ENCODE measurements at places on chromosomes 3 and 15.
A peak's percentile ranks its signal among the peaks of the same experiment; 100 is the strongest.

GRCh38 chr3:150278843-150279381, 129.2 kb upstream of the TSC22D2 start:
- DNase-seq, result no peak

DNA sequence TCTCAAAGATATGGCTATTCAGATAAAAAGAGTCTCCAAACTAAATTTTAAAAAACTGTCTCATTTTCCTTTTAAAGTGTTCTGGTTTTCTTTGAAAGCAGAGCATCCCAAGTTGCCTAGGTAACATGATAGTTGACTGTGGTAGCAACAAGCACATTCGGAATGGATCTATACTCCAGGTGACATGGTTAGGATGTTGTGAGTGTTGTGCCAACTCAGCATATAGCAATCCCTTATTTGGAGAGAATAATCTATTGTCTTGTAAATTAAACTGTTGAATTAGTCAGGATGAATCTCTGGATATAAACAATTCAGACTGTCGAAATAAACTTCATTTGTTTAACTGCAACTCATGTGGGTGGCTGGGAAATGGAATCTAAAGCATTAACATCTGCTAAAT, 418.6 kb downstream of the TUSC7 start:
- DNase-seq, result no peak

DNA sequence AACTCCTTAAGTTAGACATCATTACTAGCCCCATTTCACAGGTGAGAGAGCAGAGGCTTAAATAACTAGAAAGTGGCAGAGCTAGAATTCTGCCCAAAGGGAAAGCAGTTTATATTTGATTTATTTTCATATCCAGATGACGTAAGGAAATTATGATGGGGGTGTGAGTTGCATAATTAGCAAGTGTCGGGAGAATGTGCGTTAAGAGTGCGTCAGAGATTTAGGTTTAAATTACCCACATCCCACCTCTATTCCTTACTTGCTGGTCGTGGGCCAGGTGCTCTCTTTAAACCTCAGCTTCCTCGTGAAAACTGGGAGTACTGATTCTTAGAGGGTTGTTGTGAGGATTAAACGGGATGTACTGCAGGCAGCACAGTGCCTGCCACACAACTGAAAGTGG, 32.3 kb downstream of the FSTL1 start:
- no peak for DNase-seq

DNA sequence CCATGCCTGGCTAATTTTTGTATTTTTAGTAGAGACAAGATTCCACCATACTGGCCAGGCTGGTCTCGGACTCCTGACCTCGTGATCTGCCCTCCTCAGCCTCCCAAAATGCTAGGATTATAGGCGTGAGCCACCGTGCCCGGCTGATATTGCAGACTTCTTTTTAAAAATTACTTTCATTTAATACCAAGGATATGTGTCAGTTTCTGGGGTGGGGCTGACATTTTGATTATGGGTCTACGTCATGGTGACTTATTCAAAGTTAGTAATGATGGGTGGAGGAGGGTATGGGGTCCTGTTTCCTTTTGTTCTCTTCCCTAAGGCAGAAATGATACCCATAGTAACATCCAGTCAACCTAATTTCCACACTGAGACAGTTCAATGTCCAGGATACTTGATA, 34.7 kb downstream of the GBE1 start:
- no peak for DNase-seq

- no peak for DNase-seq
Measured at GRCh38 chr15:40054605-40054854, 15.5 kb upstream of the SRP14 start.

DNA sequence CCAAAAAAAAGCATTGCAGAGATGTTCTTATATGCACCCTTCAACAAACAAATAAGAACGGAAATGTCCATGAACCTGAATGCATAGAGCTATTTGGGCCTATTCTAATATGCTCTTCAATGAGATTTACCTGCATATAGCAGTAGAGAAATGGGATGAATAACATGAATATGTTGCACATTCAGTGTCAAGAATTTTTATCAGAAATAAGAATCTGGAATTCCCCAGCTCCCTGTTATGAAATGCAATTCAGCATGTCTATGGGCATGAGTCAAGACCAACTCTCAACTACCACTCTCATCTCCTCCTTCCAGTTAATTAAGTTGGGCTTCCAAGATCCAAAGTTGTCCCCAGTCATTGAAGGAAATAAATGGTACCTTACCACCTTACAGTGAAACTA, 133.7 kb upstream of the ALCAM start:
- DNase-seq, result no peak

- DNase-seq, result no peak
Measured at GRCh38 chr3:64048631-64049061, 25.4 kb upstream of the PSMD6 start.

GRCh38 chr3:5233026-5233425, 45.5 kb downstream of the EDEM1 start:
- DNase-seq, result no peak

DNA sequence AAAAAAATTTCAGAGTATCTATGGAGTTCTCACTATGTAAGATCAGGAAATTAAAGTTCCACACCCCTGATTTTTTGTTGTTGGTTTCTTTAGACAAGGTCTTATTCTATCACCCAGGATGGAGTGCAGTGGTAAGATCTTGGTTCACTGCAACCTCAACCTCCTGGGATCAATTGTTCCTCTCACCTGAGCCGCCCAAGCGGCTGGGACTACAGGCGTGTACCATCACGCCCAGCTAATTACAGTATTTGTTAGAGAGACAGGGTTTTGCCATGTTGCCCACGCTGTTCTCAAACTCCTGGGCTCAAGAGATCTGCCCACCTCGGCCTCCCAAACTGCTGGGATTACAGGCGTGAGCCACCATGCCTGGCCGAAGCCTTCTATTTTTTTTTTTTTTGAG, 12.4 kb downstream of the QRICH1 start:
- DNase-seq, result no peak

DNA sequence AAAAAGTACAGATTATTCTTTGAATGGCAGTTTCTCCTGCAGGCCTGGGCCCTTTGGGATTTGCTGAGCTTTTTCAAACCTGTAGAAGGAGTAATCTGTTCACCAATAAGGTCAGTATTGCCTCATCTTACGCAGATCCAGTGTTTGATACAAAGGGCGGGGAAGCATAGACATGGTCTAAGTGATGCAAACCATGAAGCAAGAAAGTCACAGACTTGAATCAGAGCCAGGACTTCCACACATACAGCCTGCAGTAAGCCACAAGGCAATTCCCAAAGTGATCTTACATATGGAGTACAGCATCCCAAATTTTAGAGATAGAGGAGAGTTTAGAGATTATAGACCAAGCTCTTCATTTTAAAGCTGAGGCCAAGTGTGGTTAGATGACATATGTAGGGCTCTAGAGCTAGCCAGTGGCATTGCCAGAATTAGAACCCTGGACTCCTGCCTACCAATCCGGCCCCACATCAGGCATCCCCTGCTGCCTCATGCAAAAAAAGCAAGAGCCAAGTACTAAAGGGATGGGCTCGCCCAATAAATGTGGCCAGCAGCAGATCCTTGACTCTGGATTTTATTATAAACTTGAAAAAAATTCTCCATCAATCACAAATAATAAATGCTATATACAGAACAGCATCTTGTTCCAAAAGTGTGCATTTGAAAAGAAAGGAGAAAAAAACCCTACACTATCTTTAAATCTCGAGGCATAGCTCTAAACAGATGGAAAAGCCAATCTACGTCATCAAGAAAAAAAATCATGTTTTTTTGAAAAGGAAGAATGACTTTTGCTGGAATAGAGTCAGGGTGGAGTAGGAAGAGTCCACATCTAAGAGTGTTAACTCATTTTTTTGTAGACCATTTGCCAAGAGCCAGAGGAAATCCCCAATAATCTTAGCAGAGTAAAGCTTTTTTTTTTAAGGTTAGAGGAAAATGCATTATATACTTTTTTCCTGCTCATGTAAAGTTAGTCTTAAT, 24.0 kb downstream of the ABI3BP start:
- no peak for DNase-seq

- DNase-seq, result no peak
Measured at GRCh38 chr3:43542328-43543043, 79.3 kb downstream of the ANO10 start.

GRCh38 chr15:45646220-45646619, 11.4 kb downstream of the SQOR start:
- DNase-seq, result no peak

DNA sequence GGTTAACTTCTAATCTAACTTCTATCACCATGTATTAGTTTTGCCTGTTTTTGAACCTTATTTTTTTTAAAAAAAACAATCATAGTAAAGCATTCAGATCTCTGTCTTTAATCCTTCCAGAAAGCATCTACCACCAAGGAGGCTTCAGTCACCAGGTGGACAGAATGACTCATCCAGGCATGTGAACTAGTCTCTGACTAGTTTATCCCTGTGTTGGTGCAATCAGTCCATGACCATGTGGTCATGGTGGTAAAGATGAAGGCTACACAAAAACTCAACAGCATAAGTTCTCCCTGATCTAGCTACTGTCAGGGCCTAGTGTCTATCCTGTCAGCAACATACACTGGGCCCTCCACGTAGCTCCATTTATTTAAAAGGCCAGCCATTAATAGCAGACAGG, 750.6 kb downstream of the AGBL1 start:
- no peak for DNase-seq

- no peak for DNase-seq
Measured at GRCh38 chr3:126599101-126599500, 40.4 kb upstream of the C3orf22 start.

DNA sequence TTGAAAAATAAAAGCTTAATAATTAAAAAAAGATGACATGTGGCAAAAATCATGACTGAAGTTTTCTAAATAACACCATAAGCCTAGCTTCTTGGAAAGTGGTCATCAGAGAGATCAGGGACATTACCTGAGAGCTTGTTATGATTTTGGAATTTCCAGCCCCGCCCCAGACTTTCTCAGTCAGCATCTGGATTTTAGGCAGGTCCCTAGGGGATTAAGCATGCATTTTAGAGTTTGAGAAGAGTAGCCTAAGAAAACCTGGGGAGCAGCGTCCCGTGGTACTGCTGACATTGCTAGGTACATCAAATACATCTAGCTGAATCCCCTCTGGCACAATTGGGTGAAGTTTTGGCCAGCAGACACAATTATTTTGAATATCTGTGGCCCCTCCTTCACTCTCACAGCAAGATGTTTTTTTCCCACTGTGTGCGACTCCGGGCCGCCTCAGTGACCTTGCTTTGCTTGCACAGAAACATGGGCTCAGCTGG, 58.7 kb upstream of the MEF2A start:
- DNase-seq, result no peak

DNA sequence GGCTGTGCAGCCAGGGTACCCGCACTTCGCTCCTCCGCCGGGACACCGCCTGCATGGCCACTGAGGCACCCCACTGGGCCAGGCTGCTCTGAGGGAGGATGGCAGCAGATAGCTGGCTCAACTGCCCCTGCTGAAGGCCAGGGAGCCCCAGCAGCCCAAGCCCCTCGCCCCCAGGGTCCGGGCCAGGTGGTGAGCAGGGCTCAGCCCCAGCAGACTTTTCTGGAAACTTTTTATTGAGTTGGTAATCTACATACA, 11.5 kb downstream of the PLIN1 start:
- no peak for DNase-seq

DNA sequence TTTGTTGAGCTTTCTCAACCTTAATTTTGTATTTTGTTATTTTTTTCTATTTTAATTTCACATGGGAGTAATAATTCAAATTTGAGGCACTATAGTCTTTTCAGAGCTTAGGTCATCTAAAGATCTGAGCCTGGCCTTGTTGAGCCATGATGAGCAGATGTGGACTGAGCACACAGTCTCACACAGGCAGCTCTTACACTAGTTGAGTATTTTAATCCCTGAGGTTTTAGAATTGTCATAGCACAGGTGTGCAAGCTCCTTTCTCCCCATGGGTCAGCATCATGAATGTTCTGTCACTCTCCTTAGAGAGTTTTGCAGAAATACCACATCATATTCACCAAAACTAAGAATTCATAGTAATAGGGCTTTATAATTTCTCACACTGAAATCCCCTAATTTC, 4.9 kb downstream of the ZBTB38 start:
- DNase-seq, result no peak

GRCh38 chr3:132265028-132265427, 52.2 kb upstream of the ACP3 start:
- DNase-seq, result no peak

DNA sequence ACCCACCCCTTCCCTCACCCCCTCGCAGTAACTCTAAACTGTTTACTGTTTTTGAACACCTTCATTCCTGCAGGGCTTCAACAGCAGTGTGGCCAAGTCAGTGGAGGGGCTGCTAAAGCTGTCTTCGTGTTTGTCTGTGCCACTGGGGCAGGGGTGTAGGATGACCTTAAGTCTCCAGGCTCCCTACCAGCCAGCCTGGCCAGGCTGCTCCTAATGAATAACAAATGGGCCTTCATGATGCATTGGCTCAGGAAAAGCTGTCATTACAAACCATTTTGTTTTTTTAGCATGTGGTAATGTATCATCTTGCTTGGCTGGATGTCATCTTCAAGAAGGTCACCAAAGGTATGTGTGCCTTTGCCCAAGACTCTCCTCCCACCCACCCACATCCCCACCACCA, 372.2 kb upstream of the WNT5A start:
- DNase-seq, result no peak

- no peak for DNase-seq
Measured at GRCh38 chr3:24886501-24886900, 391.9 kb upstream of the THRB start.

GRCh38 chr15:65791335-65792137, 557 bp downstream of the DENND4A start:
- DNase-seq, result peak; percentile 80

- DNase-seq, result no peak
Measured at GRCh38 chr3:195204360-195205163, 66.4 kb downstream of the XXYLT1 start.

DNA sequence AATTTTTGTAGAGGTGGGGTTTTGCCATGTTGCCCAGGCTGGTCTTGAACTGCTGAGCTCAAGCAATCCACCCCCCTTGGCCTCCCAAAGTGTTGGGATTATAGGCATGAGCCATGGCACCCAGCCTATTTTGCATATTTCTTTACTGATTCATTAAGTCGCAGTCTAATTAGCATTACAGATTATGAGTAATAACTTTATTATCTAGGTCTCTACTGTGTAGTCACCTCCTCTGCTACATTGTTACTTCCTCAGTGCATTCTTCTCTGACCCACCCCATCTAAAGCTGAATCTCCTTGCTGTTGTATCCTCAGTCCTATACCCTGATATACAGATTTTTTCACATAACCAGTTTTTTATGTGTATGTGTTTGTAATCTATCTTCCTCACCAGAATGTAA, 61.7 kb downstream of the TFDP2 start:
- DNase-seq, result no peak

All from right lobe of liver (tissue), 6 donors.